Activated CD8-positive, alpha-beta memory T cell treated with anti-CD3 and anti-CD28 coated beads, Interleukin-2, amount 10 ng/mL, durations not matched to agents 7 days and 5 days (primary cell): ENCODE measurements at places on chromosomes 5 and 9.

GRCh38 chr9:93020151-93020550 is 38.4 kb upstream of the SUSD3 start:
- no peak for DNase-seq

- DNase-seq = no peak
These were observed 863.8 kb downstream of the TLE4 start for GRCh38 chr9:80435591-80435990.

GRCh38 chr5:91635950-91636734 is 253.0 kb upstream of the ARRDC3 start:
- DNase-seq = no peak

GRCh38 chr5:86833868-86834267 is 216.1 kb downstream of the COX7C start:
- DNase-seq = no peak

GRCh38 chr9:3569529-3569928 is 43.7 kb upstream of the RFX3 start:
- no peak for DNase-seq

GRCh38 chr9:95506678-95507463 is 9.9 kb downstream of the PTCH1 start:
- peak; percentile 48 for DNase-seq

GRCh38 chr5:34585601-34586104 is 70.5 kb upstream of the RAI14 start:
- no peak for DNase-seq
